ENCODE measurements at places on chromosomes 2 and 18. TPM values are rescaled to one million over a fixed set of nuclear protein-coding genes. Genes with fewer than 3 reads are reported as not detected.
A peak's percentile ranks its signal among the peaks of the same experiment; 100 is the strongest.

Gene CPO
- total RNA-seq = not detected

Gene SLC16A14
- total RNA-seq = 4.0 TPM

Gene ATP6V1C2
- total RNA-seq = 0.14 TPM

GRCh38 chr2:193793914-193794313, 1599.2 kb upstream of the TMEFF2 start:
- DNase-seq = no peak

GRCh38 chr2:47039913-47040562, 115.1 kb downstream of the STPG4 start:
- no peak for DNase-seq

- no peak for DNase-seq
These were observed 88.9 kb downstream of the POLE4 start for GRCh38 chr2:75047189-75047991.

DNA sequence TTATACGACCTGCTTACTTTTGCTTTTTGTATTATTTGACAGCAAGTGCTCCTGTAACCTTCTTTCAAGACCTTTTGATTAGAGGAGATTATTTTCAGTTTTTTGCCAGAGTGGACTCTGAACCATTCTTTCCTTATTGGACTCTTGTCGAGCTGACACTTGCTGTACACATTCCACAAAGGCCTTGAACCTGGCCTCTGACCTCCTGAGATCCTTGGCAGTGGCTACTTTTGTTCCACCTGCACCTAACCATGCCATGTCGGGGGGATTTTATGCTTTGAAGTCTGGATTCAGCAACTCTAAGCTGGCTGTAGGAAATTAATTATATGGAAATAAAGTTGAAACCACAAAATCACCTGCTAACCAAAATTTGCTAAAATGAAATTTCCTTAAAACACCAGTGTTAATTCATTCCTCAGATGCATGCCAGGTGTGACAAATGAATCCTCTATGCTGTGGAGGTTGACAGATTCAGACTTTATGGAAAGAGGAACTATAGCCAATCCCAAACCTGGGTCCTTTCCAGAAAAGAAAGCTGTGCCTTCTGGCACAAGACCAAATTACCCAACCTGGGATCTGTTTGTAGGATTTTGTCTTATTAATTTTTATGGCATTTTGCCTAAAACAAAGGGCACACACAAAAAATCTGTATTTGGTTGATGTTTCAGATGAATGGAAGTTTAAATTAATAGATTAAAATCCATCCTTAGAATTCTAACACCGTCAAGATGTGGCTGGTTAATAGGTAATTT, 110.4 kb downstream of the CDC42EP3 start:
- DNase-seq = no peak

GRCh38 chr2:26556309-26557243, 78.7 kb upstream of the OTOF start:
- DNase-seq = no peak

DNA sequence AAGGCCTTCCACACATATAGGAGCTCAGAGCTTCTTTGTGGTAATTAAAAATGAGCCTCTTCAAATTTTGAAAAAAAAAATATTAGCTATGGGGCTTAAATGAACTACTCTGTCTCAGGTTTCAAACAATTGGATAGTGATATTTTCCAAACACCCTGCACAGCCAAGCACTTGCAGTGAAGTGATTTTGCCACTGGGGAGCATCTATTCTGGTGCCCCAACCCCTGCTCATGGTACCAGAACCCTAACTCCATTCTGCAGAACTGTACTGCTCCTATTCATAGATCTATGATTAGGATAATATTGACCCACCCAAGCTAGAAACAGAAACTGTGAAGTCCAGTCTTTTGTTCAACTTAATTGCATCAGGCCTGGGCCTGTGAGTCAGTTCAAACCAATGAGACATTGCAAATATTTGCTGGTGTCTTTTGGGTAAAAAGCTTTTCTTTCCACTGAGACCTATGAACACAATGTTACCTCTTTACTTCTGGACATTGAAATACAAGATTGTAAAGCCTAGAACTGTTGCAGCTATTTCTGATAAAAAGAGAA, 324.0 kb downstream of the GALNT13 start:
- peak; percentile 15 for DNase-seq
